ENCODE measurements at places on chromosomes 7 and 10. TPM values are rescaled to one million over a fixed set of nuclear protein-coding genes. Genes with fewer than 3 reads are reported as not detected.

DNA sequence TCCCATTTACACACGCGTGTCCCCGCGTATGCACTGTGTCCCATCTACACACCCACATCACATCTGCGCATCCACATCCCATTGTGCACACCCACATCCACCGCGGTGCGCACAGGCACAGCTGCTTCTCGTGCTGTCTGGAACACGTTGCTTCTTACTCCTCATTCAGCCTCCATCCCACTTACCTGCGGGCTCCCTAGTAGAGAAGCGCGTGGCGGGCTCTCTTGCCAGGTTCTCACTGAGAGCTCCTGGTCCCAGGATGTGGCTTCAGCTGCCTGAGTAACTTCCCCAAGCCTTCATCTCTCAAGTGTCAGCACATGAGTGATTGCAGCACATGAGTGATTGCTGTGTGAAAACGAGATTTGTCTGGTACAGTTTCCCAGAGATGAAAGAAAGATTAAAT lies 117.8 kb downstream of the TRRAP start:
- DNase-seq, result no peak

- DNase-seq, result no peak
Measured at GRCh38 chr7:158110034-158110590, 477.5 kb downstream of the PTPRN2 start.

DNA sequence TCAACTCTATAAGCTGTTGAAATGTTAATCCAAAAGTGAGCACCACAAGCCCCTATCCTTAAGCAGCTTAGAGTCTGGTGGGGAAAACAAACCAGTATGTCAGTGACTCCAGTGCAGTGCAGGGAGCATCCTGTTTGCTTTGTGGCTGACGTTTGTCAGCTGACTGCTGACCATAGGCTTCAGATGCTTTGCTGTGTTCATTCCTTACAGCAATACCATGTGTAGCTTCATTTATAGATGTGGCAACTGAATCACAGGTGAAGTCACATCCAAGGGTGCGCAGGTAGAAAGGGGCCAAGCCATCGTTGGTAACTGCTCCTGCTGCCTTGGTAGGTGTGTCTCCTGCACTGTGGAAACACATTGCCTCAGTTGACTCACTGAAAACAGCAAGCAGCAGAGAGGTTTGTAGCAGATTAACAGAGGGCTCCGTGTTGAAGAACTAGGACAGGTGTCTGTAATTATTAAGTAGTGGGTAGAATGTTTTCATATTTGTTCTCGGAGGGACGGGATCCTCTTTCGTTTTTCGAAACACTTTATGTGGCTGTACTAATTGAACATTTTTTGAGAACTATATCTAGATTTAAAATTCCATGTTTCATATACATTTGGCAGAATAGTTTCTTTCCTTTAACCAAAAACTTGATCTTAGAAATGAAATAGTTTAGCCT lies 2.0 kb downstream of the INSIG1 start:
- DNase-seq, result peak; percentile 37

DNA sequence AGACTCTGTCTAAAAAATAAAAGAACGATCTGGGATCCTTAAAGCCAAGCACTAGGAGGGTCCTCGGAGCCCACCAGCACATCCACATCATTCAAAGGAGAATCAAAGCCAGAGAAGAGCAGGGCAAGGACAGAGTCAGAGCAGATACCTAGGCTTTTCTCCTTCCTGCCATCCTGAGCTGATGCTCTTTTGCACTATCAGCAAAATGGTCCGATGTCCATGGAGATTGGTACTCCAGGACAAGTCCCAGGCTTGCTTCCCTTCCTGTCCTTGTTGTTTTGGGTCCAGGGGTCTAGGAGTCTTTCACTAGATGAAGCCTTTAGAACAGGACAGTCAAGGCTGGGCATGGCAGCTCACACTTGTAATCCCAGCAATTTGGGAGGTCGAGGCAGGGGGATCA lies 58.0 kb upstream of the ELN start:
- DNase-seq, result no peak

PNLIPRP3 gene
- total RNA-seq, result not detected

GRCh38 chr7:19094138-19094537 lies 23.3 kb downstream of the TWIST1 start:
- no peak for DNase-seq

GRCh38 chr10:33703501-33704213 lies 369.2 kb upstream of the NRP1 start:
- DNase-seq, result peak; percentile 61

DNA sequence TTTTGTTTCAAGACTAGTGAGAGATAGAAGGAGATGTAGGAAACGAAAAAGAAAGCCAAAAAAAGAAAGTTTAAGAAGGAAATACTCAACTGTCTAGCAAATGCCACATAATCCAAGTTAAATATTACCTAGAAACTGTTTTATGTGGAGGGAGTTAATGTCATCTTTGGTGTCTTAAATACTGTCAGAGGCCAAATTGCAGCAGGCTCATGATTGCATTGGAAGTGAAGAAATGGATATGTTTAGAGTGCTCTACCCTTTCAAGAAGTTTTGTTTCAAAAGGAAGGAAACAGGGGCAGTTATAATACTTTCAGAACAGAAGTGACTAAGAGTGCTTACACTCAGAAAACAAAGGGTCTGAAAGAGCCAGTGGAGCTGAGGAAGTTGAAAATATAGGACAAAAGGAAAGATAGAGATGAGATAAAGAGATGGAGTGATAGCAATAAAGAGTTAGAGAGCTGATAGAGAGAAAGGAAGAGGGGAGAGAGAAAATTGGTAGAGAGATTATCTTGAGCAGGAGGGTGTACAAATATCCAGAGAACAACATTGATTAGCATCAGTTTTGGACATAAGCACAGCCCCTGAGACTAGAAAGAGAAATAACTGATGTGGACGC lies 28.0 kb upstream of the GNAI1 start:
- peak; percentile 52 for DNase-seq

DNA sequence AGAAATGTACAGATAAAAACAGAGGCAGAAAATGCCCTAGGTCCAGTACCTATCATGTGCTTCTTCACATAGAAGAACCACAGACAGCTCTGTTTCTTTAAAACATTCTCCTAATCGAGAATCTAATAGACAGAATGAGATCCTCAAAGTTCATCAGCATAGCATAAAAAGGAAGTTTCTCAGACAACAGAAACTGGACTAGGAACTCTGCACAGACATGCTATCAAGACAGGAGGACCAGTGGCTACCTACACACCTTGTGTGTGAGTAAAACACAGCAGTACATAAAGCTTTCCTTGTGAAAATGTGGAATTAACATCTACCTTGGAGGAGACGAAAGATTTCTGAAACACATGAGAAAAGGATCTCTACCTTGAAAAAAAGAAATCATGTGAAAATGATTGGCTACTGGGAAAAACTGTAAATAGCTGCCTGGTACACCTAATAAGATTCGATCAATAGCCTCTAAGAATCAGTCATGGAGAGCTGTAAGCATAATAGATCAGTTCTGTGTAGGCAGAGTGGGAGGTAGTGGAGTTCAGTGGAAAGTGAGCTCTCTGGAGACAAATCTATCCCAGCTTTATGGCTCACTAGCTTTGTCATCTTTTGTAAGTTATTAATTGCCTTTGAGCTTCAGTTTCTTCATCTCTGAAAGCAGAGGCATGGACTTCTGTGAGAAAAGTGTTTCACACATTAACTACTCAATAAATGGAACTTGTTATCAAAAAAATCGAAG lies 26.7 kb downstream of the ELAPOR2 start:
- no peak for DNase-seq

DNMBP gene
- 13.4 TPM for total RNA-seq

- DNase-seq, result no peak
Measured at GRCh38 chr7:69199041-69199440, 399.2 kb upstream of the AUTS2 start.

ARHGEF35 gene
- 22.4 TPM for total RNA-seq

DNA sequence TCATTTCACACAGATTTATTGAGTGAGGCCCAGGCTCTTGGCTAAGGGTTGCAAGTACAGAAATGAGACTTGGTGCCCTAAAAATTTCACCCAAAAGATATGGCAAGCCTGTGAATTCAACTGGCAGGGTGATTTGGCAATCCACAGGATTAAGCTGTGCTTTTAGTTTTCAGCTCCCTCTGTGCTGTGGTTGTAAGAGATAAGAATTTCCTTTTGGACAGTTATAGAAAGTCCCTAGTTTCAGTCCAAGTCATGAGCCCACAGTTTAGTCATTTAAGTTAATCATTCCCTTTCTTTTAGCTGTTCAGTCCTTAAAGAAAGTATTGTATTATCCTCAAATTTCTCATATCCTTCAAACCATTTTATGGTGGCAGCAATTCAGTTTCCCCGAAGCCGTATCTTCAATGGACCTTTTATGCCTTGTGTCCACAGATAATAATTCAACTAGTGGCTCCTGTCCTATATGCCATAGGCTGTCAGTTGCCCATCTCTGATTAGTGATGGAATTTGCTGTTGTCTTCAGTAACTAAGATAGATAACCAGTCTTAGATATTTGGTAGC lies 73.4 kb upstream of the NAMPT start:
- DNase-seq, result peak; percentile 93

PAX4 gene
- not detected for total RNA-seq

Data from renal cortical epithelial cell (primary cell).